Kidney tubule cell (primary cell): ENCODE measurements at places on chromosomes 1 and 21.

DNA sequence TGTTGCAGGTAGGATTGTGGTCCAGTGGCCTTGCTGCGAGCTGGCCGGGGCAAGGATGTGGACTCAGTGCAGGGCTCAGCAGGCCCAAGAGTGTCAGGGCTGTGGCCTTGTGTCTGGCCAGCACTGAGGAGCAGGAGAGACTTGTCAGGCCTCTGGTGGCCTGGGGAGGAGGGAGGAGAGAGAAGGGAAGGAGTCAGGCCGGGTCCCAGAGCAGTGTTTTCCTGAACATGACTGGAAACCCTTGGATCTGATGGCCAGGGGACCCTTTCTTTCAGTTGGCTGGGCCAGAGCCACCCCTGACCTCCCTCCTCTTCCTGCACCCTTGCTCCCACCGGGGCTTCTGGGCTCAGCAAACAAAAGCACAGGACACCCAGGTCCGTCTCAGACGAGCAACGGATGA is 5.1 kb downstream of the IBA57 start:
- no peak for DNase-seq

- DNase-seq = no peak
These were observed 4.5 kb downstream of the AJAP1 start for GRCh38 chr1:4658643-4659628.

DNA sequence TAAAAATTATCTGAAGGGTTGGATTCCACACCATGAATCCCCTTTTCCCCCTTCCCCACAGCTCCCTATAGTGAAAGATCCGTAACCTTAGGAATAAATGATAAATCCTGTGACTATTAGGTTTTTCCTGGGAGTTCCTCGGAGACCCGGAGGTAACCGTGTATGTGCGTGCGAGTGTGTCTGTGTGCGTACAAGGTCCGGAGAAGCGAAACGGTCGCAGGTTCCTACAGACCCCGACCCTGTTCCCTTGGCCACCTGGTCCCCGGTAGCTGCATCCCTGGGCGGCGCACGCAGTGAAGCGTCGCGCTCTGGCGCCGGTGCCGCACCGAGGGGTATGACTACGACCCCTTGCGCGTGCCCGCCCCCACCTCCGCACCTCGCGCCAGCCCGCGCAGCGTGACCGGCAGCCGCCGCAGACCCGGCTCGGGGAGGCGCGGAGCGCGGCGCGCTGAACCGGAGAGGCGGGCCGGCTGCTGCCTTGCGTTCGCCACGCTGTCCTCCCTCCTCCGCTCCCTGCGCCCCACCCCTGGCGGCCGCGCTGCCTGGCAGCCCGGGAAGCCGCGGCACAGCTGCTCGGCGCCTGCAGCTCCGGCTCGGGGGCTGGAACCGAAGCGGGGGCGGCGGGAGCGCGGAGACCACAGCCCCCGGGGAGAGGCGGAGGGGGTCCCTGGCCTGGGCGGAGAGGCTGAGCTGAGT is at the start of gene AK5:
Gene AK5 (plus strand): TSS at position 529 of the 696 bp plus-strand sequence. CDS start 295 bp downstream, outside the sequence.
- DNase-seq = peak; percentile 64

- DNase-seq = peak; percentile 38
These were observed 22.0 kb downstream of the SMAP2 start for GRCh38 chr1:40395190-40396175.

DNA sequence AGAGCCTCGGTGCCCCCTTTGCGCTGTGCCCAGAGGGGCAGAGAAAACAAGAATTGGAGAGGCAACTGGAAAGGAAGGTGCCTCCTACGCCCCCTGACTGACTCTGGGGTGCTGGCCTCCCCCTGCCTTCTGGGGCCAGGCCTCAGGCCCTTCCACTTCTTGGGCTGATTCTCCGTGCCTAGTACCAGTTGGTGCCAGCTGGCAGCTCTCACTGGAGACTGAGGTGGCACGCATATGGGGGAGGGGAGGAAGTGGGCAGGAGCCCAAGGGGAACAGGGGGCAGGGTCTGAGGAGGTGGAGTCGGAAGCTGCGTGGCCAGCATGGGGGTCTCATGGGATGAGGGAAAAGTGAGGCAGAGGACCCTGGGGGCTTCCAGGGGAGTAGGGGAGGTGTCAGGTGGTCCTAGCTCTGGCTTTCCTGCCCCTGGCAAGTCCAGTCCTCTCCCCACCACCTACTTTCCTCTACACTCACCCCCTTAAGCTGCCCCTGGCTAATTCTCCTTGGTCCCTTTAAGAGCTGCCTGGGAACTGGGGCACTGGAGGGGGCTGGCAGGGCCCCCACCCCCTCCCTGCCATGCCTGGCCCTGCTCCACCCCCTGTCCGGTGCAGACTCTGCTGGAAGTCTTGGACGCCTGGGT is 6.5 kb upstream of the SEMA4A start:
- no peak for DNase-seq

DNA sequence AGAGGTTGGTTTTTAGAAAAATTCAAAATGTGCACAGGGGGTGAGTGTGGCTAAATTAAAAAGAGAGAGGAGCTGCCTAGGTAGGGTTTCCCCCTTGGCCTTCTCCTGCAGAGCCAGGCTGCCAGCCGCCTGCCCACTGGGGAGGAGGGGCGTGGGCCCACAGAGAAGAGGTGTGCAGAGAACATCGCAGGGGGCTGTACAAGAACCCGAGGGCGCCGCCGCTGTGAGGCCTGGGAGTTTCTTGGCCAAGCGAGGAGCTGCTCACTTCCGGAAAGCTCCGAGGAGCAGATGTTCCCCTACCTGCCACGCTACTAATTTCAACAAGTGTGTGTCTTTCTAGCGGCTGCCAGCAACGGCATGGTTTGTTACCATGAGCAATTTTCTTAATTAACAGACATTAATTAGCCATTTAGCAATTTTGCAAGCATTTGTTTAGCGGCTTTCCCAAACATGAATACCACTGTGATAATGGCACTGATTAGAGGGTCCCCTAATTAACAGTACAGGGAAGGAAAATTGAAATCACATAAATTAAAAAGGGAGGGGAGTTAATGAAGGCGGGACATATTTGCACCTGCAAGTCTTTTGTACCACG is 59.7 kb downstream of the MRPL37 start:
- no peak for DNase-seq

DNA sequence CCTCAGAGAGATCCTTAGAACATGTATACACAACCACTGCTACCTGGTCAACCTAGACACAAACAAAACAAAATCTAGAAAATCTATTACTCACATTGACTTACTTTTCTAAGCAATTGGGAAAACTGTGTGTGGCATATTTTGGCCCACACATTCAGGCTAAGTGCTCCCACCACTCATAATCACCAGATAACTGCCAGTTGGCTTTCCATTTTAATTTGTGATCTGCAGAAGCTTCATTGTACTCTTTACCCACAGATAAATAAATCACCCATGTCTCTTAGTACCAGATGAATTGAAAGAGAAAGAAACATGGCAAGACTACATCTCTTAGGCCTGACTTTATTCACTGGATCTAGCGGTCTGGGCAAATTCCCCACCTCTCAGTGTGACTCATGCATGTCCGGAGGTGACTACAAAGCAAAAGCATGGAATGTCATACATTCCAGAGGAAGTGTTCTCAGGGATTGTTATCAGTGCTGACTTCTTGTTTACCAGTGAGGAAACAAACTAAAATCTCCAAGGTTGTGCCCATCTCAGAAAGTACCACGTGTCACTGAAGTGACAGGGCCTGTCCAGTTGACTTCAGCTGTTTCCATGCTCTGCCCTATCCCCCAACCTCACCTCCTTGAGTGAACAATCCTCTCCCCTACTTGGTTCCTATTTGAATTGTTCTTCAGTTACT is 52.4 kb upstream of the BCL10 start:
- peak; percentile 99 for DNase-seq

GRCh38 chr1:14955976-14956375 is 197.6 kb upstream of the TMEM51 start:
- no peak for DNase-seq

DNA sequence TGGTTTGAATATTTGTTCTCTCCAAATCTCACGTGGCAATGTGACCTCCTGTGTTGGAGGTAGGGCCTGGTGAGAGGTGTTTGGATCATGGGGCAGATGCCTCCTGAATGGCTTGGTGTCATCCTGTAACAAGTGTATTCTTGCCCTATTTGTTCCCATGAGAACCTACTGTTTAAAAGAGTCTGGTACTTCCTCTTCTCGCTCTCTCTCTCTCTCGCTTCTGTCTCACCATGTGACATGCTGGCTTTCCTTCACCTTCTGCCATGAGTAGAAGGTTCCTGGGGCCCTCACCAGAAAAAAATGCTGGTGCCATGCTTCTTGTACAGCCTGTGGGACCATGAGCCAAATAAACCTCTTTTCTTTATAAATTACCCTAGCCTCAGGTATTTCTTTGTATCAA is 8.4 kb upstream of the PAXBP1 start:
- DNase-seq = no peak

GRCh38 chr1:186330758-186331157 is 44.3 kb downstream of the TPR start:
- DNase-seq = no peak

DNA sequence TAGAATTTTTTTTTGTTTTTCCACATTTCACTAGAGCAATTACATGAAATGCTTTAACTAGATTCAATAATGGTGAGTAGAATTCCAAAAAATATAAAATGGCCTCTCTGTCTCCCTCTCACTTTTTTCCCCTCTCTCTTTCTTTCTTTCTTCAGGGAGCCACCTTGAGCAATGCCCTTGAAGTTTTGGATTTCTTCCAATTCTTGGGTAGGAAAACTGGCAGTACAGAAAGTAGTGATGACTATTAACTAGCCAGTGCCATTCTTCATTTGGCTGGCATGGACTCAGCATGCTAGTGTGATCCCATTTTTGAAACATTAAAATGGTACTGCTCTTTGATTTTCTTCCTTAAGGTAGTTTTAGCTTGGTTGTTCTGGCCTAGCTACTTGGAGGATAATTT is 4.5 kb upstream of the FNBP1L start:
- peak; percentile 14 for DNase-seq

GRCh38 chr1:9075022-9075421 is 5.6 kb upstream of the SLC2A5 start:
- DNase-seq = no peak

GRCh38 chr1:218742467-218743262 is 397.5 kb downstream of the TGFB2 start:
- peak; percentile 69 for DNase-seq

- DNase-seq = peak; percentile 57
These were observed 69.0 kb downstream of the KCND3 start for GRCh38 chr1:111920221-111921024.

DNA sequence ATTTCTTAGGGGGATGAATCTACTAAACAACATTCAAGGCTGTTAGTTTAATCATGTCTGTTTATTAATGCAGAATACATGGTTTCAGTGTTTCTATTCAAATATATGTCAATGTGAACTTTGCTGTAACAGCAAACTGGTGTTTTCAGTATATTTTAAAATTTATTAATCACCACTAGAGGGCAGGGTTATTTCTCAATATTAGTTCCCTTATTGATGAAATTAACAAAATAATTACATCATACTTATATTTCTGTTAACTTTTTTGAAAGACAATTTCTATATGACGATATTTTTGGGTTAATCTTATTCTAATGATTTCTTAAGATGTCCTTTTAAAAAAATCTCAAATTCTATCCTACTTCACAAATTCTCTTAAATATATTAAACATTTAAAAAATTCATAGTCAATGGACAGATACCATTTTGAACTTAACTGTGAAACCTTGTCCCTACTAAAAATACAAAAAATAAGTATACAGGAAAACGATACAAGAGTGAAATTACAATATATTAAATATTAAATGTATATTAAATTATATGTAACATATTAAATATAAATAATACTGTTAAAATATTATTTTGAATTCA is 1034.1 kb upstream of the PRMT6 start:
- peak; percentile 8 for DNase-seq

DNA sequence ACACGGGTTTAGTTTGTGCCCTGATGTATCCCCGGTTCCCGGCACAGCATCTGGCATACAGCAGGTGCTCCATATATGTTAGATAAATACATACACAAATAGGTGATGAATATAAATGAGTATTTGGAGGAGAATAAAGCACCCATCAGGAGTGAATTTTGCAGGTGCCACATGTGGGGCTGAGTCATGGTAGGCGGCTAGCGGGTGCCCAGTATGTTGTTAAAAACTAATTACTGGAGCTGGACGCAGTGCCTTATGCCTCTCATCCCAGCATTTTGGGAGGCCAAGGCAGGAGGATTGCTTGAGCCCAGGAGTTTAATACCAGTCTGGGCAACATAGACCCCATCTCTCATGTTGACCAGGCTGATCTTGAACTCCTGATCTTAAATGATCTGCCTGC is 16.7 kb upstream of the WASF2 start:
- DNase-seq = no peak

- DNase-seq = no peak
These were observed 33.3 kb downstream of the RUNX3 start for GRCh38 chr1:24896596-24897262.

- DNase-seq = no peak
These were observed 136.8 kb downstream of the PRDM16 start for GRCh38 chr1:3205815-3206214.

DNA sequence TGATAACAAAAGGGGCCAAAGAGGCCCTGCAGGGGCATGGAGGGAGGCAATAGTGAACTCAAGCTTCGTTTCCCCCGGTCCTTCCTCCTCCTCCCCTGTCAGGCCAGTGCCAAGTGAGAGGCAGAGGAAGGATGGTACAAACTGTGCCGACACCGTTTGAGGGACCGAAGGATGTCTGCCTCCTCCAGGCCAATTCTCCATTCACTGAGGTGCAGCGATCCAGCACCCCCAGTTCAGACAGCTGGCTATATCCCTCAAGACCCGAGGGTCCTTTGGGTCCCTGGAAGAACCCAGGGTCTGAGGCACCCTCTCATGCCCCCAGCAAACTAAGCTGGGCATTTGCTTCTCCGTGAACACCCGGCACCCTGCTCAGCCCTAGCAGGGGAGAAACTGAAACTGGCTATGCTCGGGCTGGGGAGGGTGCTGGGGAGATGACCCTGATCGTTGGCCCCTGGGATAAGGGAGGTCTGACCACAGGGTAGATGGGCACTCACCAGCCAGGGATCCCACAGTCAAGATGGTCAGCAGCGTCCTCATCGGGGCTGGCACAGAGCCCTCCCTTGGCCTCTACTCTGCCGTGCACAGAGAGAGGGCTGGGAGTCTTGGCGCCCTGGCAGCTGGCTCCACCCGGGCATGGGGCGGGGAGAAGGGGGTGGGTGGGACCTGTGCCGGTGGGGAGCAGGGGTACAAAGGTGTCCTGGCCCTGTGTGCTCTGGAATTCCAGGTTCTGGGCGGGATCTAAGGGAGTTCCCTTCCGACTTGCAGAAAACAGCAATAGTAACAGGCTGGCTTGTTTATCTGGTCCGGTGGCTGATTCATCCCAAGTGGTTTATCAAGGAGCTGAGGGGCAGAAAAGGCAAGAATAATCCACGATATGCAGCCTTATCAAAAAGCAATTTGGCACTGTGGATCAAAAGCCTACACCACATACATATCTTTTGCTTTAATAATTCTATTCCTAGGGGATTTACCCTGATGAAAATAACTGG is at the start of gene IL22RA1:
Gene IL22RA1 (minus strand): TSS at position 595 of the 989 bp plus-strand sequence. CDS start 58 bp downstream, at position 537.
- DNase-seq = peak; percentile 47

GRCh38 chr21:41280115-41280919 is 36.3 kb upstream of the FAM3B start:
- no peak for DNase-seq

GRCh38 chr1:156705918-156706656 is 704 bp upstream of the CRABP2 start:
- DNase-seq = peak; percentile 58

DNA sequence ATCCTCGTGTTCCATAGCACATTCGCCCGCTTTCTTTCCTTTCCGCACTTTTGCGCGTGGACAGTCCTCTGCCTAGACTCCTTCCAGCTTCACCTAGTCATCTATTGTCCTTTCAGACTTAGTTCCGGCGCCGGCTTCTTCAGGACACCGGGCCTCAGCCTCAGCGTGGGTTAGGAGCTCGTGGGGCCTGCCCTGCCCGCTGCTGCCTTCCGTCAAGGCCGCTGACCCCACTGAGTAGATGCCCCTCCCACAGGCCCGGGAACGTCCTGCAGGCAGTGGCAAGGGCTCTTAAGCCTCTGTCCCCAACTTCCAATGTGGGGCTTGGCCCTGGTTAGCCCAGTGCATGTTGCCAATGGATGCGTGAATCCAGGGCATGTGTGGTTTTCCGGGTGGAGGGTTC is 11.4 kb downstream of the DMRTB1 start:
- DNase-seq = no peak
